ENCODE measurements at places on chromosomes 2 and 18. TPM values are rescaled to one million over a fixed set of nuclear protein-coding genes. Genes with fewer than 3 reads are reported as not detected.

DNA sequence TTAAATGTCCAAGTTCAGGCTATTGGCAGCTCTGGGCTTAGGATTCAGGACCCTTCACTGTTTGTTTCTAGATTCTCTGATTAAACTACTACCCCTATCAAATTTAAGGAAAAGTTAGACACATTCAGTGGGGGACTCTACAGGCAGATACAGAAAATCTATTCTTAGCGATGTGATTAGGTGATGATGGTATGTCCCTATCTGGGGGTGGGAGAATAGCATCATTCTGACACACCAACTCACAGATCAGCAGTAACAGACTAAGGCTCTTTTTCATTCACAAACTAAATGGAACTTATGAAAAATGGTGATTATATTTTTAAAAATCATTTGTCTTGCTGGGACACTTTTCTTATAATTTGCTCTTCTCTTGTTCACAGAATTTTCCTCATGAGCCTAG is 232.9 kb upstream of the CDH2 start:
- no peak for DNase-seq
- no peaks in the 10 kb centered on the region for H3K4me1 ChIP-seq
- no peaks in the 10 kb centered on the region for H3K27me3 ChIP-seq
- H3K27ac ChIP-seq: no peak overlapping the region
- H3K4me3 ChIP-seq: no peak overlapping the region

DNA sequence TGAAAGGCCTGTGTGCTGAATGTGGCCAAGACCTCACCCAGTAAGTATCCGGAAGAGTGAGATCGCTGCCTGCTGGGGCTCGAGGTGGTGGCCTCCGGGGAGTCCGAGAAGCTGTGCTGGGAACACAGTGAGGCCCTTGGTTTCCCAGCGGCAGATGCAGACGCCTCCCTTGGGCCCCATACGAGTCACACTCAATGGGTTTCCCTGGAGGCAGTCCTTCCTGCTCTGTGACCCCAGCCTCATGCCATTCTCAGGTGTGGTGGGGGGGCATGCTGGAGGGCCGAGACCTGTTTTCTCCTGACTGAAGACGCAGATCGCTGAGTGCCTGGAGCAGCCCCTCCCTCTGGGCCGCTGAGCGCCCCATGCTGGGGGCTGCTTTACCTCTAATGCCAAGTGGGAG is 15.7 kb downstream of the CTDP1 start:
- no peaks in the 10 kb centered on the region for H3K4me1 ChIP-seq
- H3K27me3 ChIP-seq: no peaks in the 10 kb centered on the region
- H3K4me3 ChIP-seq: no peak overlapping the region
- H3K27ac ChIP-seq: no peak overlapping the region

EMILIN1 gene
- 0.03 TPM for polyA plus RNA-seq

ZCCHC2 gene
- 14.1 TPM for polyA plus RNA-seq

LAMA1 gene
- polyA plus RNA-seq: 4.1 TPM

ABCA12 gene
- 6.0 TPM for polyA plus RNA-seq

SLC9A4 gene
- not detected for polyA plus RNA-seq

IL36A gene
- polyA plus RNA-seq: not detected

SULT1C4 gene
- polyA plus RNA-seq: not detected

CTNNA2 gene
- not detected for polyA plus RNA-seq

GULP1 gene
- polyA plus RNA-seq: 8.4 TPM

ABCG5 gene
- polyA plus RNA-seq: not detected

RPL37A gene
- 3,899 TPM for polyA plus RNA-seq

FLACC1 gene
- 0.43 TPM for polyA plus RNA-seq
